ENCODE measurements at places on chromosomes 7 and 10. TPM values are rescaled to one million over a fixed set of nuclear protein-coding genes. Genes with fewer than 3 reads are reported as not detected.

The ABCA13 gene
- total RNA-seq: 3.4 TPM

The SMKR1 gene
- total RNA-seq: not detected

The BLNK gene
- 5.8 TPM for total RNA-seq

The C10orf67 gene
- total RNA-seq: 1.8 TPM

The ASB10 gene
- not detected for total RNA-seq

The GTF2IRD1 gene
- total RNA-seq: 35.1 TPM

The RHEB gene
- total RNA-seq: 57.3 TPM

The RAB19 gene
- 1.3 TPM for total RNA-seq

The OIT3 gene
- 0.17 TPM for total RNA-seq

The CTBP2 gene
- total RNA-seq: 132 TPM

All from mammary epithelial cell (primary cell).